ENCODE measurements at places on chromosomes 3 and 15. TPM values are rescaled to one million over a fixed set of nuclear protein-coding genes. Genes with fewer than 3 reads are reported as not detected.

- DNase-seq, result no peak
These were observed 53.6 kb downstream of the ABHD2 start for GRCh38 chr15:89141885-89142284.

- peak; percentile 80 for DNase-seq
These were observed 24.5 kb upstream of the RAD18 start for GRCh38 chr3:8987645-8988383.

DNA sequence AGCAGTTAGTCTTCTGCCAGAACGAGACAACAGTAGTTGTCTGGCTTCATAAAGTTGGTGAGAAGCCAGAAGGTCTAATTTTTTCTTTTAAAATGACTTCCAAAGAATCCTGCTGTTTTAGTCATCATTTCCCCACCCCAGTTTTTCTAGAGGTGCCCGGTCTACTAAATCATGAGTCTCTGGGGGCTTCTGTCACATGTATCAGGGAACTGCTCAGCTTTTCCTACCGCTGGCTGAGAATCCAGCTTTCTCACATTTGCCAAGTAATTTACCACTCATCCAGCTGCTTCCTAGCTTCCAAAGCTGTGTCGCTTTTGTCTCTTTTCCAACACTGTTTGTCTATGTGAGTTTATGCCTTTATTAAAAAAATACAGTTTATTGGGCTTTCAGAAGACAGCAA is 183.3 kb downstream of the NSUN3 start:
- no peak for DNase-seq

GRCh38 chr3:171778493-171778892 is 31.8 kb downstream of the PLD1 start:
- DNase-seq, result peak; percentile 65

DNA sequence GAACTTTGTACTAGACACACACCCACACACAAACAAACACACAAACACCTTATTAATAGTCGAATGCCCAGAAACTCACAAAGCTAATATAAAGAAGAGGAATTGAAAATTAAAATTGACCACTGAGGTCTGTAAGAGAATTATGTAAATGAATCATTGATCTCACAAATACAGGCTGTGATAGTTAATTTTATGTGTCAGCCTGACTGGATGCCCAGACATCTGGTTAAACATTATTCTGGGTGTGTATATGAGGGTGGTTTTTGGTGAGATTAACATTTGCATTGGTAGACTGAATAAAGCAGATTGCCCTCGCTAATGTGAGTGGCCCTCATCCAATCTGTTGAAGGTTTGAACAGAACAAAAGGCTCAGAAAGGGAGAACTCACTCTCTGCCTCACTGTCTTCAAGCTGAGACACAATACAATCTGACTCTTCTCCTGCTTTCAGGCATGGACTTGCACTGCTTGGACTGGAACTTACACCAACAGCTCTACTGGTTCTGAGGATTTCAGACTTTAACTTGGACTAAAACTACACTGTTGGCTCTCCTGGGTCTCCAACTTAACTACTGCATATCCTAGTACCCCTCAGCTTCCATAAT is 199.4 kb upstream of the TTC14 start:
- no peak for DNase-seq

- no peak for DNase-seq
These were observed 351.7 kb upstream of the THRB start for GRCh38 chr3:24846286-24846860.

GRCh38 chr3:20760981-20761380 is 575.0 kb upstream of the SGO1 start:
- DNase-seq, result no peak

DNA sequence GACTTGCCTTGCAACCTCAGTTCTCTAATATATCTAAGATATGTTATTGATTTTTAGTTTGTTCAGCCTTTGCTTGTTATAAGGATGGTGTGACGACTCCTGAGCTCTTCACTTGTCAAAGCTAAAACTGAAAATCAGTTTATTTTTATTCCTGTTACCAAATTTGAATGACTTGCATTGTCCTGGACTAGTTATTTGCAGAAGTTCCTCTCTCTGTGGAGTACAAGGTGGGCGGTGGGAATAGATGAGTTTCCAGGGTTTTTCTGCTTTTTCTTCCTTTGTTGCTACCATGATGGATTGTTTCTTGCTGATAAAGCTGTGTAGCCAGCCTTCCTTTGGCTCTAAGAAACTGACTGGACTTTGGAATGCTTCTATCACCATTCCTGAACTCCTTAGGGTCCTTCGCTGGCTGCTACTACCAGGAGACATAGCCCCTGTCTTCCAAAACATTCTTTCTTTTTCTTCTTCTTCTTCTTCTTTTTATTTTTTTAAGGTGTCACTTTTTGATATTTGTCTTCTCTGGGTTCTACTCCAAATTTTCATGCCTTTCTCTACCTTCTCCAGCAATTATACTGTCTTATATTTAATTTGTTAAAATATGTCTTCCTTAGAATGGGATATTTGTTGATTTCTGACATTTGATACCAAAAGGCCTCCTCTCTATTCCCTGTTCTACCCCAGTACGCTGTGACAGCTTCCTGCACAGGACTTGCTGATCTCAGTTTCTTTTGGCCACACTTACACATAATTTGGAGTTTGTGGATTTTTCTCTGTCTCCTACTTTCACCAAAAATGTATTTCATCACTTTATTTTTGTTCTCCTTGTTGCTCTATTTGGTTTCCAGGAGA is 145.1 kb upstream of the THRB start:
- DNase-seq, result no peak

DNA sequence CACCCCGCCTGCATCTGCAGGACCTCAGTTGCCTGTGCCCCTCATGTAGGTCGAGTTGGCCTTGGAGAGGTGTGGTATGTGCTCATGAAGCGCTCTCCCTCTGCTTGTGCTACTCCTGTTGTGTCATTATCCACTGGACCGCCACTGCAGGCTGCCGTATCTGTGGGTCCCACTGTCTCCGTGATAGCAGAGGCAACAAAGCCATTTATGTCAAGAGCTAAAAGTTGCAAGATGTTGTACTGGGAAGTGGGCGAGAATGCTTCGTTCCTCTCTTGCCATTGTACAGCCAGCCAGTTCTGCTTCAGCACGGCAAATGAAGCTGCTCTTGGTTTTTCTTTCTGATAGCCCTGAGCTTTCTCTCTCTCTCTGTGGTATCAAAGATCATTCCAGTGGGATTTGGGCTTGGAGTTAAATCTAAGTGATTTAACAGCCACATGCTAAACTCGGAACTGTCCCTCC is 89.0 kb downstream of the TMEM212 start:
- no peak for DNase-seq

DNA sequence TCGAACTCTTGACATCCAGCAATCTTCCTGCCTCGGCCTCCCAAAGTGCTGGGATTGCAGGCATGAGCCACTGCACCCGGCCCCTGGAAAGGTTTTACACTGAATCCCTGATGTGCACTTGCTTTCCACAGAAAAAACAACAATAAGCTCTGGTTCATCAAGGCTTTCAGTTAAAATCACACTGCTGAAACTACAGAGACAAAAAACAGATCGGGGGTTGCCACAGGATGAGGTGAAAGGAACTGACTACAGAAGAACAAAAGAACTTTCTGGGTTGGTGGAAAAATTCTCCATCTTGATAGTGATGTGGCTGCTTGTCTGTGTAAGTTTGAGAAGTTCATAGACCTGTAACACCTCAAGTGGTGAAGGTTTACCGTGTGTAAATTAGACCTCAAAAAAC is 2.9 kb downstream of the RAB43 start:
- DNase-seq, result peak; percentile 59

DNA sequence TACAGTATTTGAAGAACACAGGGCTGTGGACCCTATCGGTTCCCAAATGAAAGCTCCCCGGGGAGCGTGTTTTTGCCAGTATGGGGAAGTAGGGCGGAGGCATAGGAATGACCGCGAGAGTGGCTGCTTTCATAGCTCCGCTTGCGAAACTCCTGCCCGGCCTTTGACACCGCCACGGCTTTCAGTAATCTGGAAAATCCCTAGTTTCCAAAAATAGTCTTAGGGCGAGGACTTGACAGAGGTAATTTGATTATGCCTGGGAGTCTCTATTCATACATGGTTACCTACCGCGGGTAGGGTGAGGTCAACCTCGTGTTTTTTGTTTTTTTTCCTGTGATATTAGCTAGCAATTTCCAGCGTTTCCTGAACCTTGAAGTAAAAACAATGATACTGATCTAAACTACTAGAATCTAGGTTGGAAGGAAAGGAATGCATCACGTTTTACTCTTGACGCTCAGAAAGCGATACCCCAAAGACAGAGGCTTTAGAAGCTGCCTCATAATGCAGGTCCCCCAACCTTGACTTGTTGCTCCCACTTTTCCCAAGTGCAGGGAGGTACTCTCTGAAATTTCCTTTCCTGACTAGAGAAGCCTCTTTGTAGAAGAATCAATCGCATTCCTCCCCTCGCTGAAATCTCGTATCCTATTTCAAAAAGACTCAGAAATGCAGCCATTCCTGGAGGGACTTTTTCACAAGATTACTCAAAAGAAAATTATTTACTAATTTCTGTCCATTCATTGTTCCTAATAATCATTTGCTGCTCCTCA is 894 bp upstream of the CCNL1 start:
- DNase-seq, result peak; percentile 90

DNA sequence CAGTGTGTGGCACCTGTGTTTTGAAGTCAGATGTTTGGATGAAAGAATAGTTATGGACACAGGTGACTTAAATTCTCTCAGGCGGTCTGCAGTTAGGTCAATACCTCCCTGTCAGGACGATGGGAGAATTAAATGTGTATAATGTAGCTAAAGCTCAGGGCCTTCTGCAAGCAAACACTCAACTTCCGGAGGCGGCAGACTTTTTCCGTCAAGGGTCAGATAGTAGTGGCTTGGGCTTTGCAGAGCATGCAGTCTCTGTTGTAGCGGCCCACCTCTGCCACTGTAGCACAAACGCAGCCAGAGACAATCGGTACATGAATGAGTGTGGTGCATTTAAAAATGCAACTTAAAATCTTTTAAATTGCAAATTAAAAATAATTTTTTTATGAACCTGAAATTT is 47.4 kb downstream of the CMTM8 start:
- peak; percentile 66 for DNase-seq

DNA sequence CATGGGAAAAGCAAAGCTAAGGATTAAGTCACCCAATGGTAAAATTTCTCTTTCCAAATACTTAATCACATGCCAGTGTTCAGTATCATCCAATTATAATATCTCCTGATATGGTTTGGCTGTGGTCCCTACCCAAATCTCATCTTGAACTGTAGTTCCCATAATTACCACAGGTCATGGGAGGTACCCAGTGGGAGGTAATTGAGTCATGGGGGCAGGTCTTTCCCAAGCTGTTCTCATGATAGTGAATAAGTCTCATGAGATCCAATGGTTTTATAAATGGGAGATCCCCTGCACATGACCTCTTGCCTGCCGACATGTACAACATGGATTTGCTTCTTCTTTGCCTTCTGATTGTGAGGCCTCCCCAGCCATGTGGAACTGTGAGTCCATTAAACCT is 26.1 kb upstream of the NMB start:
- DNase-seq, result no peak

DNA sequence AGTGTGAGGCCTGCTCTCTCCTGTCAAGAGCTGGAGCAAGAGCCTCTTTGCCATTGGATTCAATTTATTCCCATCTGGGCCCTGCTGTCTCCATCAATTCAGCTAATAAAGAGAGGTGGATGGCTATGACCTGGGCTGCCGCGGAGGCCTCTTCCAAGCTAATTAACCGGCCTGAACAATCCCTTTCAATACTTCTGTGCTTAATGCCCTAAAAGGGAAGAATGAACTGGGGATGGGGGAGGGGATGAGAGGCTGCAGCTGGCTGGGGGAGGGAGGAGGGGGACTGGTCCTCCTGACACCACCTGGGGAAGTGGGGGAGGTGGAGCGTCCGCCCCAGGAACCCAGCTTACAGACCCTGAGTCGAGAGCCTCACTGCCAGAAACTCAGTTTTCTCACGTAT is 33.4 kb upstream of the PRR23E start:
- DNase-seq, result no peak

DNA sequence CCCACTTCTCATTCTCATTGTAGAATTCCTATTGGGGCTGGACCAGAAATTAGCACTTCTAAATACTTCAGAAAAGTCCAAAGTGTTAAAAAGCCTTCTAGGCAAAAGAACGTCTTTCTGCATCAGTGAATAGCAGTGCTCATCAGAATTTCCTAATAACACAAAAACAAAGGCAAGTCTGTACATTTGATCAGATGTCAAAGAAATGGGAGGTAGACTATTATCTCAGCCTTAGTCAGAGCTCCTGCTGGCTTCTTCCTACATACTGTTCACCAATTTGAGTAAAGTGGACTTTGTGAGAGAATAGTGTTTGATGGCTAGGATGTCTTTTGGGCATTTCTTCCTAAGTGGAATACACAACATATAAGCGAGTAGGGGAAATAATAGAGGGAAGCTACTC is 48.7 kb downstream of the FOXB1 start:
- DNase-seq, result no peak

- no peak for DNase-seq
These were observed 352.3 kb downstream of the ROBO2 start for GRCh38 chr3:77392181-77392580.

DNA sequence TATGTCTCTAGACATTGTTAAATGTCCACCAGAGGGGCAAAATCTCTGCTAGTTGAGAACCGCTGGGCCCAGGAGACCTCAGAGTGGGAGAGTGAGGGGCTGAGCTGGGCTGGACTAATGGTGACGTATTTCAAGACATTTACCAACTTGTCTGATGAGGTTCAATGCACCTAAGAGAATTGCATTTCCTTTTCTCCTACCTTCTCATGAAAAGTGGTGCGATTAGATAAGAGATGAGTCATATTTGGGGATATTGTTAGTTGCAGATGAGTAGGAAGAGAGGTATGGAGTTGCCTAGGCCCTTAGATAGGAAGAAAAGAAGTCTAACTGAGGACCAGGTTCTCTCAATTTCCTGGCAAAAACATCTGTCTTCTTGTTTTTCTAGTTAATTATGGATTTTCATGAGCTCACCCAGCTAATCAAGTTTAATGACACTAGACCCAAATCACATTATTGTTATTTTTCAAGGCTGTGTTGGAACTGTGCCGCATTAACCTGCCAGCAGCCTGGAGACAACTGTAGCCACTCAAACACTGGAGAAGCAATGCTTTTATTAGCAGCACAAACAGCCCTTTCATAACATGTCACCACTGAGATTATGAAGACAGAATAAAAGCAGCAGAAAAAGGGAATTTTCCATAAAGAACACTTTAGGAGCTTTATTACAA is 144.2 kb downstream of the PDCD6IP start:
- no peak for DNase-seq

DNA sequence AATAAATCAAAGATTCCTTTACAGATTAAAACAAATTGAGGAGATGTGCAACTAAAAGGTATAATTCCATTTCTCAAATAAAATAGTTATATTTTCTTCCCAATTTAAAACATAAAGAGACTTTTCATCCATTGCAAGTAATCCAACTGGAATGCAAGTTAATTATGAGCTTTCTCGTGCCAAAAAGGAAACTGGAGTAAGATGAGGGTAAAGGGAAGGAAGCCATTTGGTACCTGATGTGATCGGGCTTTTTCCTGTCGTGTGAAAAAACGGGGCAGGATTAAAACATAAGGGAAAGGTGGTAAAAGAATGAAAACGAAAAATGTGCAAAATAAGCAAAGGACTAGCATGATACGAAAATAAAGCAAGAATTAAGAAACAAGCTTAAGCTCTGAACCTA is 41.8 kb upstream of the XXYLT1 start:
- DNase-seq, result peak; percentile 46

PPP1R14D gene
- not detected for total RNA-seq

DPPA4 gene
- not detected for total RNA-seq

CAMKV gene
- under 0.01 TPM for total RNA-seq
